Stimulated activated CD4-positive, alpha-beta T cell treated with anti-CD3 and anti-CD28 coated beads, Interleukin-1b, Interleukin-23, amount 100 ng/mL, for 4 hours (primary cell): ENCODE measurements at places on chromosomes 16 and 17.

DNA sequence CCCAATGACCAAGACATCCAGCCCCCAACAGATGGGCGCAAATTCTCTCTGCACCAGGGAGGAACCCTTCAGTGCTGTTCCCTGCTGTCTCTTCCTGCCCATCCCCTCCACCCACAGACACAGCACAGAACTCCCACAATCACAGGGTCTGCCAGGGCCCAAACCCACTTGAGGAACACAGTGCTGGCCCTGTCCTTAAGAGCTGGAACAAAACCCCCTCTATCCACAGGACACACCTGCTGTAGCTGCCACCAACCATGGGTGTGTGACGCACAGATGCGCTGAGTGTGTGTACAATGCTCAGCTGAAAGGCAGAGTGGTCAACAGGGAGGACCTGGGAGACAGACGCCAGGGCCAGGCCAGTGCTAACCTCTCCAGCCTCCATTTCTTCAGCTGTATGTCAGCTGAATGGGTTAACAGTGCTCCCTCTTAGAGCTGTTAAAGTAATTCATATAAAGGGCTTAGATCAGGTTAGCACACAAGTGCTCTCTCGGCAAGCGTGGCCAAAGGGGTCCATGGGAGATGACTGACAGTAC is 62.1 kb downstream of the AMFR start:
- DNase-seq, result no peak

DNA sequence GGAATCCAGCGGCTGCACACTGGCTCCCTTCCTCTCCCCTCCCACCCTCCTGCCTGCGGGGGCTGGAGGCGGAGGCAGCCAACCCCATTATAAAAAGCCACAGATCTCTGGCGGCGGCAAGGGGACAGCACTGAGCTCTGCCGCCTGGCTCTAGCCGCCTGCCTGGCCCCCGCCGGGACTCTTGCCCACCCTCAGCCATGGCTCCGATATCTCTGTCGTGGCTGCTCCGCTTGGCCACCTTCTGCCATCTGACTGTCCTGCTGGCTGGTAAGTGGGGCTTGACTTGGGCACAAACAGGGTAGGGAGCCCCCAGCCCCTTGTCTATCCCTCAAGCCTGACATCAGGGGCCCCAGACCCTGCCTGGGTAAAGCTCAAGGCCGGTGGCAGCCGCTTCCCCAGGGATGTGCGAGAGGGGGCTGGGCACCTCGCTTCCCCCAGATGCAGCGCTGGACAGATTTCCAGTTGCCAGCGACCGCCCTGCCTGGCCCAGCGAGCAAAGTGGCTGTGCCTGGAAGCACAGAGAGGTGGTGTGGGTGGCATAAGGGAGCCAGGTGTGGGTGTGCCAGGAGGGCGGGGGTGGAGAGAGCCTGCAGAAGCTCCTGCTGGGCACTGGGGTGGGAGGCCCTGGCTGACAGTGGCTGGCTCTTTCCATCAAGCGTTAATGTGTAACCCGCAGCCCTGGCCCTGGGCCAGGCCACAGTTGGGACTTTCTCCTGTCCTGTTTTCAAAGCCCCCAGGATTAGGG is at the start of gene CX3CL1:
Gene CX3CL1 (plus strand): TSS at position 119 of the 745 bp plus-strand sequence. CDS start 79 bp downstream, at position 198.
- no peak for DNase-seq

GRCh38 chr16:84889066-84889465 is 69.3 kb downstream of the CRISPLD2 start:
- no peak for DNase-seq

DNA sequence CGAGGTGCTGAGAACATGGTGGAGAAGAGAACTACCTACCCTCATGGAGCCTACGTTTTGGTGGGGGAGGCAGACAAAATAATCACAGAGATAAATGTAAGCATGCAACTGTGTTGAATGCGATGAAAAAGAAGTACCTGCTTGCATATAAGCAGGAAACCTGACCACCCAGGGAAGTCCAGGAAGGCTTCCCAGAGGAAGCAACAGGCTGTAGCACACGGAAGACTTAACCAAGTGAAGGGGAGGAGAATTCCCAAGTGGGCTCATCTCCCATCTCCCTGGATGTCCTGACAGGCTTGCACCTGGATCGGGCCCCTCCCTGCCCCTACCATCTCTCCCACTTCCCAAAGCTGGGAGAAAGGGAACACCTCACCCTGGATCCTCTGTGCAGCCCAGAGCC is 2.0 kb downstream of the SCRN2 start:
- no peak for DNase-seq

DNA sequence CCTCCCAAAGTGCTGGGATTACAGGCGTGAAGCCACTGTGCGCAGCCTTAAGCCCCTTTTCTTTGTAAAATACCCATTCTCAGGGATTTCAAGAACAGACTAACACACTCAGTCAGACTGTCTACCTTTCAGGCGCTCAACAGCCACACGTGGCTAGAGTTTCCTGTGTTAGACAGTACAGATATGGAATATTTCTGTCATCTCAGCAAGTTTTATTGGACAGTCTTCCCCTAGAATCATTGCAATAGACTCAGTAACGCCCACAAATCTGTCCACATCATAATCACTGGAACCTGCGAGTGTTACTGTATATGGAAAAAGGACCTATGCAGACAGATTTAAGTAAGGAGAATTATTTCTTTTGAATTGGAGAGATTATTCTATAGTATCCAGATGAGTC is 160.5 kb downstream of the RBFOX1 start:
- DNase-seq, result no peak

- no peak for DNase-seq
These were observed 290.5 kb downstream of the CPPED1 start for GRCh38 chr16:12513076-12513790.

DNA sequence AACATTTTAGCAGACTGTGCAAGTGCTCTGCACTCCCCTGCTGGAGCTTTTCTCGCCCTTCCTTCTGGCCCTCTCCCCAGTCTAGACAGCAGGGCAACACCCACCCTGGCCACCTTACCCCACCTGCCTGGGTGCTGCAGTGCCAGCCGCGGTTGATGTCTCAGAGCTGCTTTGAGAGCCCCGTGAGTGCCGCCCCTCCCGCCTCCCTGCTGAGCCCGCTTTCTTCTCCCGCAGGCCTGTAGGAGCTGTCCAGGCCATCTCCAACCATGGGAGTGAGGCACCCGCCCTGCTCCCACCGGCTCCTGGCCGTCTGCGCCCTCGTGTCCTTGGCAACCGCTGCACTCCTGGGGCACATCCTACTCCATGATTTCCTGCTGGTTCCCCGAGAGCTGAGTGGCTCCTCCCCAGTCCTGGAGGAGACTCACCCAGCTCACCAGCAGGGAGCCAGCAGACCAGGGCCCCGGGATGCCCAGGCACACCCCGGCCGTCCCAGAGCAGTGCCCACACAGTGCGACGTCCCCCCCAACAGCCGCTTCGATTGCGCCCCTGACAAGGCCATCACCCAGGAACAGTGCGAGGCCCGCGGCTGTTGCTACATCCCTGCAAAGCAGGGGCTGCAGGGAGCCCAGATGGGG is 3.1 kb downstream of the GAA start:
- DNase-seq, result no peak

GRCh38 chr16:48225456-48225855 is 18.6 kb upstream of the LONP2 start:
- no peak for DNase-seq

DNA sequence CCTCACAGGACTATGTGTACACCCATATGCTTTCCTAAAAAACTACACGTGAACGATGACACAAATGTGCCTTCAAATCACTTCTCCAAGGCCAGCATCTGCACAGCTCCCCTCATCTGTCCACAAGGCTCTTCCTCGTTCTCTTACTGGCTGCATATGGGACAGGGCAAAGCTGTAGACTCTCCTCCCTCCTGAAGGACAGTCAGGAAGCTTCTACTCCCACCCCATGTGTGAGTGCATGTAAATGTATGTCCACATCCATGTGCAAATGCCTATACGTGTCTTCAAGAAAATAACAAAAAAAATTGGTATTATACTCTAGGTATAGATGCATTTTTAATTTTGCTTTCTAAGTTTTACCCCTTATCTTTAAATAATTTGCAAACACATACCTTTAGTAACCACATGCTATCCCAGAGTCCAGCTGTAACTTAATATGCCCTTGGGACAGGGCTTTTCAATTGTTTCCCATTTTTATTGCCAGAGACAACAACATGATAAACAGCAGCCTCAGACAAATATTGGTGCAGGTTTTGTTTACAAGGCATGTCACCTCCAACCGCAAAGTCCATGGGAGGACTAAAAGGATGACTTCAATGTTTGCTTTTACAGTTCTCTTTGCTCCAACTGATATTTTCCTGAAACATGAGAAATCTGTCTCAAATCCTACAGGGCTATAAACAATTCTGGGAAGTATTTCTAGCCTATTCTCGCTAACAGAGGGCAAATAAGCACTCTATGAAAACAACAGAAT is 31.6 kb upstream of the FAAP100 start:
- DNase-seq, result no peak

DNA sequence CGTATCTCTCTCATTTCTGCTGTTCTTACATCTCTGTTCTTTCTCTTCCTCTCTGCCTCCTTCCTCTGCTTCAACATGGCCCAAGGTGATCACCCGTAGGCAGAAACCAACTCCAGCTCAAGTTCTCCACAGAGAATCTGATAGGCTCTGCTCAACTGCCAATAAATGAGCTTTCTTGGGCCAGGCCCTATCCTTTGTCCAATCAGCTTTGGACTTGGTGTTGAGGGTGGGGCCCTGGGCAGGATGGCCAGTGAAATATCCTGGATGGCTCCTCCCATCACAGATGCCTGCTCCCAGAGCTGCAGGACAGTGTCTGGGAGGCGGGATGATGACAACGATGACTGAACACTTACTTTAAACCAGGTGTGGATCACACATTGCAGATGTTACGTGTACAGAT is 17.4 kb upstream of the BRD7 start:
- no peak for DNase-seq
